Epithelial cell of prostate (primary cell): ENCODE measurements at places on chromosomes 16 and 17.
A peak's percentile ranks its signal among the peaks of the same experiment; 100 is the strongest.

- no peak for DNase-seq
Measured at GRCh38 chr17:82400206-82400605, 17.9 kb upstream of the HEXD start.

GRCh38 chr16:83513008-83513755, 294.6 kb upstream of the HSBP1 start:
- DNase-seq: no peak

DNA sequence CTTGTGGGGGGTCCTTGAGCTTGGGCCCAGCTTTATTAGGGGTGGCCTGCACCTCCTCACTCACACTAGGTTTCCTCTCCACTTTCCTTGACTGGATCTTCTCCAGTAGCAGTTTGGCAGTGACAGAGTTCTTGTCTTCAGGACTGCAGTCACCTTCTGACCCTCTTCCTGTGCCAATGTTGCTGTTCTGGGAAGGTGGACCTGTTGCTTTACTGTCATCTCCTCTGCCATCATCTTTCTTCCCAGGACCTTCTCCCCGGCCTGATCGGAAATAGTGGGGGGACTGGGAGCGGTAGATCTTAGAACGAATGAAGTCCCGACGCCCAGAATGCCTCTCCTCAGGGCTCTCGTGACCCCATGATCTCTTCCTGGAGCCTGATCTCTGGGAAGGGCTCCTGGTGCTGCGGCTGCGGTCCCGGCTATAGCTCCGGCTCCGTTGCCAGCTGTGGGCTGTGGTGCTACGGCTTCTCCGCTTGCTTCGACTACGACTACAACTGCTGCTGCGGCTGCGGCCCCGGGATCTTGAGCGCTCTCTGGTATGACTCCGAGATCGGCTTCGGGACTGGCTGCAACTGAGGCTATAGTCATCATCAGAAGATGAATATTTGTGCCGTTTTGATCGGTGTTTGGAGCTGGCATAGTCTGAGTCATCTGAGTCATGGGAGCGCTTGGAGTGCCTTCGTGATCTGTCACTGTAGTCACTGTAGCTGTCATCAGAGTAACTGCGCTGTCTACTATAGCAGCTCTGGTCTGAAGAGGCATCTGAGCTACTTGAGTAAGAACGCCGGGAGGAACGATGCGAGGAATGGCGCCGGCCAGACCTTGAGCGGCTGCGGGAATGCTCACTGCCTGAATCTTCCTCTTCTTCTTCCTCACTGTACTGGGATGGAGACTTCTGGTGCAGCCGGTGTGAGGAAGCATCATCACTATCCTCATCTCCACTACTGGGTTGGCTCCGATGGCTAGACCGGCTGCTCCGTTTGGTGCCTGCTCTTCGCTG, 9.5 kb upstream of the ITGA2B start:
- DNase-seq: no peak

- no peak for DNase-seq
Measured at GRCh38 chr17:62900096-62900495, 65.9 kb upstream of the TANC2 start.

GRCh38 chr17:43778337-43779144, at the start of gene DUSP3:
DUSP3 (minus strand) TSS chr17:43778977; CDS start chr17:43778924, 53 bp downstream.
- peak; percentile 53 for DNase-seq

DNA sequence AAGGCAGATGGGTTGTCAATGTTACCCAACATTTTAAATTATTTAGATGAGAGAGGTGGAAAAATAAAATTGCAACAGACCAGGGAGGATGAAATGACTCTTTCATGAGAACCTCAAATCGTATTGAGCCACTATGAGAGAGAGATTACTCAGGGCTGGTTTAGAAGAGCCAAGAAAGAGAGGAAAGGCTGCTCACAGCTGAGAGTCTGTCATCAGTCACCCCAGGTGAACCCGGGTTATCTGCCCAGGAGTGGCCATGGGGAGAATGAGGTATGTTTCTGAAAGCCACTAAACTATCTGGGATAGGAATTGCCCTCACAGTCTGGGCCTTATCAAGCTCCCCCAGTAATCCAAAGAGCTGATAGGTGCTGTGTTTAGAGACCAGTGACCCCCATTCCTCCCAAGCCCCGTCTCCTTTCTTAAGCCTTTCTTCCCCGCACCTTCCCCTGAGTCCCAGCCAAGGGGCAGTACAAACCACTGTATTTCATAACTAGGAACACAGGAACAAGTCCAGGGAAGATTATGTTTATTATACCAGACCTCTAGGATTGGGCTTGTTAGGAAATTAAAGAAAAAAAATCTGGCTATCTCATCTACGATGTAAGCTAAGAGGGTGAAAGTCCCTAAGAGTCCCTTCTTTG, 158.9 kb upstream of the NOL11 start:
- no peak for DNase-seq
